ENCODE measurements at places on chromosomes 11 and 22.

- DNase-seq: no peak
Observed at GRCh38 chr22:48670731-48671130, 1156.9 kb downstream of the BRD1 start.

- DNase-seq: no peak
Observed at GRCh38 chr22:45298934-45299505, 10.7 kb upstream of the FAM118A start.

DNA sequence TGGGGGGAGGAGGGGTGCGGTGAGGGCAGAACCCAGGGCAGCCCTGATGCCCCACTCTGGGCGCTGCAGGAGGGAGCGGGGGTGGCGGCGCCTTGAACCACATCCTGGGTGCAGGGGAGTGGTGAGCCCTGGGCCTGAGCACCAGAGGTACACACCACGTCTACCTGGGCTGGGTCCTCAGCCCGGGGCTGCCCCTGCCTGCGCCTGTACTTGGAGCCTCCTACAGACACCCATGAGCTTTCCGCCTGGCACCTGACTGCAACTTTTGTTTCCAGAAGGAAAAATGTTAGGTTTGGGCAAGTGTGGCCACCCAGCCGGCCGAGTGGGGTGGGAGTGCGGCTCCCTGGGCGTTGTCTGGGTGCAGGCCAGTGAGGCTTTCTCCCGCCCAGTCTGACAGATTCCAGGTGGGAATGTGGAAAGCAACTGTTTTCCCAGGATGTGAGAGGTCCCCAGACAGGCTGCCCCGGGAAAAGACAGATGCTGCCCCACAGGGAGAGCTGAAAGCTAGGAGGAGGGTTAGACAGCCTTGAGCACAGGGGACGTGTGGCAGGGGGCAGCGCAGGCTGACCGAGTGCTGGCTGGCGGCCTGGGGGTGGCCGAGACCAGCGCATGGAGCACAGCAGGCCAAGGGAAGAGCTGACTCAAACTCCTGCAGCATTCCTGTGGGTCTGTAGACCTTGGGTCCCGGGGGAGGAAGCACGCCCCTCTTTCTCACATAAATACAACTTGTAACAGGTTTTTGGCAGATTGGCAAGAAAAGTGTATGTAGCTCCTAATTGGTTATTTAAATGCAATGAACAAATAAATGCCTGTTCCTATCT is 44.1 kb downstream of the GNB1L start:
- DNase-seq: no peak

DNA sequence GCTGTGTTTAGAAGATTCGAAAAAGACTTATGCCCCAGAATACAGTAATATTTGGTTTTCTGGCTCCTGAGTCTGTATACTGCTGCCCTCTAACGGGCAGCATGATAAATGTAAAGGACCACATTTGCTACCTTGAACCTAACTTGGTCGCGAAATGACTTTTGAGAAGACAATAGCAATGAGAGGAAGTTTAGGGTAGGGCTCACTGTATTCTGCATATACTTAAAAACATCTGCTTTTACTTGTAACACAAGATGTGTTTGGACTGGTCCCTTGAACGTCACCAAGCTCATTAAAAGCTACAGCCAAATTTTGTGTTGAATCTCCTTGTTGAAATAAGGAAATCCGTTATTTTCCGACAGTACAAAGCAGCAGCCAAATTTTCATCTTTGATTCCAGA is 309.1 kb downstream of the SWAP70 start:
- DNase-seq: no peak

GRCh38 chr22:36358533-36359469 is 29.0 kb downstream of the MYH9 start:
- no peak for DNase-seq

GRCh38 chr11:68727783-68728182 is 23.5 kb downstream of the TESMIN start:
- DNase-seq: no peak

DNA sequence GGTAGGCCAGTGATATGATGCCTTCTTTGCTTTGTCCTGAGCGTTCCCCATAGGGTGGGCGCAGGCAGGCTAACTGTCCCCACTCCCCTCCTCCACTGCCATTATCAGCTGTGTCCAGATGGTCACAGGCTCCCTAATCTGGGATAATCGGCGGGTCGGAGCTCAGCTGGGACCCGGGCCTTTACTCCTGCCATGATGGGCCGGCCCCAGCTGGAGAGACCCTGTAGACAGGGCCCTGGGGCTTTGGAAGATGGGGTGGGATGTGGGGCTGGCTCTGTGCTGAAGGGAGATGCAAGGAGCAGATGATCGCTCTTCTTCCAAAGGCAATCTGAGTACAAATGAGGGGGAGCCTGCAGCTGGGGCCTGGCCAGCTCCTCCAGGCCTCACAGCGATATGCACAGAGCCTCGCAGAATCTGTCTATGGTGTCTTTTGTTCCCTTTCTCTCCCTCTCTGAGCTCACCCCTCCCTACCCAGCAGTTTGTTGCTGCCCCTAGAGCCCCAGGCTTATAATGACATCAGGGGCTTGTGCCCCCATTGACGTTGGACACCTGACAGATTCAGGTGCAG is 11.9 kb downstream of the KLHL35 start:
- no peak for DNase-seq

- DNase-seq: no peak
Observed at GRCh38 chr11:111623527-111624030, 21.3 kb downstream of the SIK2 start.

DNA sequence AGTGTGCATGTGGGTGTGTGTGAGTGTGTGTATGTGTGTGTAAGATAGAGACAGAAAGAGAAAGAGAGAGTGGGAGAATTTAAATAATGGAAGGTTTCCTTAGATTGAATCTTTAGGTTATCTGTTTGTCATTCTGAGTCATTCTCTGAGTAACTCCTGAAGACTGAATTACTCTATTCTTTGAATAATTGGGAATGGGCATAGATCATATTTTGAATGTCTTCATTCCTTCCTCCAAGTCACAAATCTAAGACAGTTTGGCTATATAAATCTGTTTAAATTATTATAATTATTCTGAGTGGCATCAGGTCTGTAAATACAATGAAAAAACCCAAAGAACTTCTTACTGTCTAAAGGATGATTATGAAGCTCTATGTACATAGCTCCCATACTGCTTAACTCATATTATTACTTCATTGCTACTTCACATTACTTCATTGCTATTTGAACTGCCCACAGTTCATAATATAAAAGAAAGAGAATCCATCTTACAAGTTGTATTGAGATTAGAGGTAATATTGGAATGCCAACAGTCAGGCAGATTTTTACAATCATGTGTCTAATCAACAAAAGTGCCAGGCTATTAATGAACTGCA is 346.6 kb upstream of the CCDC179 start:
- no peak for DNase-seq

- no peak for DNase-seq
Observed at GRCh38 chr11:31355817-31356216, 13.7 kb downstream of the DCDC1 start.

GRCh38 chr11:112307616-112308015 is 47.0 kb upstream of the PLET1 start:
- DNase-seq: no peak

- no peak for DNase-seq
Observed at GRCh38 chr11:101912823-101913284, 2.0 kb upstream of the CEP126 start.

DNA sequence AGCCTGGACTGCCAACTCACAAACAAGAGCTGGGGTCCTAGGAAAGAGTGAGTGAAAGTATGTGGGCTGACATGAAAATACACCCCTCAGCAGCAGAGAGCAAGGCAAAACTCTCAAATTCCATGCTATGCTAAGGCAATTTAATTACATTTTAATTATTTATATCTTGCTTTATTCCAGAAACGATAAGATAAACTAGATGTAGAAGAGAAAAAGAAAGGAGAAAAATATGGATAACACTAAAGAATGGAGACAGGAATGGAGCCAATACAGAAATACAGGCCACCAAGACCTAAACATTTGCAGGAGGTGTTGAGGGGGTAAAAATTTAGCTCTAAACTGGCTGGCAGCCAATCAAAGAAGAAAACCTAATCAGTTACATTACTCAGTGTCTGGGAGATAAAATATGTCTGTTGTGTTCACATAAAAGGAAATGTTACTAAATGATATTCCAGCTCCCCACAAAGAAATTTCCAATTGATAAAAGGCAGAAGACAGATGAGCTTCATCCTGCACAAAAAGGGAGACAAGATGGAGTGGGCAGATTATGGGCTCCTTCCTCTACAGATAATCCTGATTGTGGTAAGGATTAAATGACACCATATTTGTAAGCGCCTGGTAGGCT is 223.5 kb upstream of the BLID start:
- DNase-seq: no peak

GRCh38 chr11:45262900-45263299 is 23.2 kb downstream of the SYT13 start:
- DNase-seq: peak; percentile 85

GRCh38 chr11:70463478-70464255 is 65.3 kb downstream of the CTTN start:
- DNase-seq: no peak

GRCh38 chr11:115710980-115711379 is 206.8 kb upstream of the CADM1 start:
- DNase-seq: no peak

DNA sequence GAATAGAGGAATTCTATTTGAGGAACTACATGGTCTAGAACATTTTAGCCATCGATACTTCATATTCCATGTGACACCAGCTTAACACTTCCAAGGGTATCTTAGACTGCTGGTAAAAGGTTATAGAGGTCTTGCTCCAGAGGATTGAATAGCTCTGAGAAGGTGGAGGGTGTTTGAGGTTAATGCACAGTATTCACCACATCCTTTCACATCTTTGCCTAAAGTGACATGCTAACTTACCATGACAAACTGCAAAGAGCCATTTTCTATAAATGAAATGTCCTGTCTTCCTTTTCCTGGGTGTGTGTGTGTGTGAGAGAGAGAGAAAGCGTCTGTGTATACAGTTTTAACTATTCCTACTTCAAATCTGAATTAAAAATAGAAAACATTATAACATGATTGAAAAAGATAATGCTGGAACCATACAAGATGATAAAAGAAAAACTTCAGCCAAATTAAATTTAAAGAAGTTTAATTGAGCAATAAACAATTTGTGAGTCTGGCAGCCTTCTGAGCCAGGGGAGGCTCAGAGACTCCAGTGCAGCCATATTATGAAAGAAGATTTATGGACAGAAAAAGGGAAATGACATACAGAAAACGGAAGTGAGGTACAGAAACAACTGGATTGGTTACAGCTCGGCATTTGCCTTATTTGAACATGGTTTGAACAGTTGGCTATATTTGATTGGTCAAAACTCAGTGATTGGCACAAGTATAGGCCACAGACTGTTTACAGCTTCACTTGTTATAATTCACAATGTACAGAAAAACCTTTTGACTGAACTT is 320.9 kb upstream of the CCDC179 start:
- no peak for DNase-seq

DNA sequence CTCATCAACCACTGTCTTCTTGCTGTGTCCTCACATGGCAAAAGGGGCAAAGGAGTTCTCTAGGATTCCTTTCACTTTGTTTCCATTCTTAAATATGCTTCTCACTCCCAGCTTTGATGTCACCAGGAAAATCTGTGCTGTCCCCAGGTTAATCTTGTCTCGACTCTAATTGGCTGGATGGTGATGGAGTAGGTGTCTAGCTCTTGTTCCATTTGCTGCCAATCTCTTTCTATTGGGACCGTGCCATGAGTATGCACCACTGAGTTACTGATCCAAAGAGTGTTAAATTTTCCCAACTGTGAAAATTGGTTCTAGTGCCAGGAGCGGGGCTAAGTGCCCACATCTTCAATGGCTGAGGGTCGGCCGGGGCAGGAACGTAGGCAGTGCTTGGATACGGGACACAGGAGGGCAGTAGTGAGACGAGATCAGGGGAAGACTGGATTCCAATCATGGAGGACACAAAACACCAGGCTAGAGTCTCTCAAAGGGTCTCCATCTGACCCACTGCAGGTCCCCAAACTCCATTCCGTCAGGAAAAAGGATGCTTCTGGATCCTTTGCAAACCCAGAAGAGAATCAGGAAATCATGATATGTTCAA is 47.7 kb upstream of the CSNK2A3 start:
- no peak for DNase-seq

DNA sequence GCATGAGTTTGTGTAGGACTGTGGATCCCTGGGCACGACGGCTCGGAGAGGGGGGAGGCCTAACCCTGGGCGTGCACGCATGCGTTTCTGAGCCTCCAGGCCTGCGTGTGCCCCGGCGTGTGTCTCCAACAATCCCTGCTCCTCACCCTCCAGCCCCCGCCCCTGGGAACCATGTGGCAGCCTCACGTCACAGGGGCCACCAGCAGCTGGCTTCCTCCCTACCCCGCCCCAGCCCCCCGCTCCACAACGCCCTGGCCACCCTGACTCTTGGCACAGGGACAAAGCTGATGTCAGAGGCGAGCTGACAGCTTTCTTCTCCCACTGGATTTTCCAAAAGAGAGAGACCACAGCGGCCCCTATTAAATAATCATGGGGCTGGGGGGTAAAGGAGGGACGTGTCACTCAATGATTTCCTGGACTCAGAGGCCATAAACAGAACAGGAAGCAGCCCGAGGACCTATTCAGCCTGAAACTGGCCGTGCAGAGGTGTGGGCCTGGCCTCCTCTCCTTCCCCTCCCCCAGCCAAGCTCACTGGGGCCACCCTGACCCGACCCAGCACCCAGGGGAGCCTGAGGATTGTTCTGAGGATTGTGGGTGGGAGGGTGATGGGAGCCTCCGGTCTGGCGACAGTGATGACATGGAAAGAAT is 6.8 kb upstream of the LIF start:
- DNase-seq: peak; percentile 20

- DNase-seq: no peak
Observed at GRCh38 chr22:27975381-27976013, 56.4 kb upstream of the PITPNB start.

GRCh38 chr11:20066783-20067156 is 93.5 kb downstream of the DBX1 start:
- no peak for DNase-seq

- DNase-seq: no peak
Observed at GRCh38 chr11:11163236-11163635, 189.8 kb downstream of the CSNK2A3 start.

GRCh38 chr22:39710380-39711150 is 140.0 kb downstream of the CACNA1I start:
- DNase-seq: no peak

DNA sequence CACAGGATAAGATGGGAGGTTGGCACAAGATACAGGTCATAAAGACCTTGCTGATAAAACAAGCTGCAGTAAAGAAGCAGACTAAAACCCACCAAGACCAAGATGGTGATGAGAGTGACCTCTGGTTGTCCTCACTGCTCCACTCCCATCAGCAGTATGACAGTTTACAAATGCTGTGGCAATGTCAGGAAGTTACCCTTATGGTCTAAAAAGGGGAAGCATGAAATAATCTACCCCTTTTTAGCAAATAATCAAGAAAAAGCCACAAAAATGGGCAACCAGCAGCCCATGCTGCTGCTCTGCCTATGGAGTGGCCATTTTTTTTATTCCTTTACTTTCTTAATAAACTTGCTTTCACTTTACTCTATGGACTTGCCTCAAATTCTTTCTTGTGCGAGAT is 8.7 kb upstream of the PIWIL4 start:
- DNase-seq: no peak

- DNase-seq: no peak
Observed at GRCh38 chr11:16095756-16096155, 260.6 kb downstream of the SOX6 start.

GRCh38 chr11:11427542-11427941 is 74.5 kb upstream of the CSNK2A3 start:
- DNase-seq: no peak

- no peak for DNase-seq
Observed at GRCh38 chr11:86670181-86670580, 2.2 kb downstream of the ME3 start.
